ENCODE measurements at places on chromosomes 12 and 14.

DNA sequence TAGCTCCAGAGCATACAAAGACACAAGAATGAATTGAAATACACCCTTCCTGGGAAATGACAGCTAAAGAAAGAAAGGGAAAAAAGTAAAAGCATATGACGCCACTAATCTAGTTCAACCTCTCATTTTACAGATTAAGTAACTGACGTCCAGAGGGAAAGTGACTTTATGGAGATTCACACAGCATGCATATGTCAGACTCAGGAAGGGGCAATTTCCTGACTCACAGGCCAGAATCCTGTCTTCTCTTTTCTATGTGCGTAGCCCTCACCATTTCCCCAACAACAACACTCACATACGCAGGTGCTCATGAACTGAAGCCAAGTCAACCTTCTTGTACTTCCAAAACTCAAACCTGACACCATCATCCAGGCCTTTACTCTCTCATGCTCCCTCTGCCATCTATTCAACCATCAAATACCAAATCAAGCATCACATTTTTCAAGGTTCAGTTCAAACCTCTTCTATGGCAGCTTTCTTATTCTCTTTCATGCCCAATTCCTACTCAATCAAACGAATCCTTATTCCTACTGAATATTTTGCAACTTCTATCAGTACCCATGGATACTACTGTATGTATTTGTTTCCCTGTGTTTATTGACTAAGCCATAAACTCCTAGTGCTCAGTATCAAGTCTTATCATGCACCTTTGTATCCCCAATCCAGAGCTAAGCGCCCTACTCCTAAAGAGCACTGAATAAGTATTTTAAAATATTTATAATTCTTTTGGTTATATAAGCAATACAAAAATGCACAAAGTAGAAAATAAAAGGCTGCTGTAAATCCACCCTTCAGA lies 52.8 kb downstream of the STXBP6 start:
- DNase-seq = no peak

GRCh38 chr14:29102996-29103395 lies 336.4 kb downstream of the FOXG1 start:
- DNase-seq = no peak

GRCh38 chr14:87529081-87529480 lies 463.9 kb downstream of the GALC start:
- DNase-seq = no peak

DNA sequence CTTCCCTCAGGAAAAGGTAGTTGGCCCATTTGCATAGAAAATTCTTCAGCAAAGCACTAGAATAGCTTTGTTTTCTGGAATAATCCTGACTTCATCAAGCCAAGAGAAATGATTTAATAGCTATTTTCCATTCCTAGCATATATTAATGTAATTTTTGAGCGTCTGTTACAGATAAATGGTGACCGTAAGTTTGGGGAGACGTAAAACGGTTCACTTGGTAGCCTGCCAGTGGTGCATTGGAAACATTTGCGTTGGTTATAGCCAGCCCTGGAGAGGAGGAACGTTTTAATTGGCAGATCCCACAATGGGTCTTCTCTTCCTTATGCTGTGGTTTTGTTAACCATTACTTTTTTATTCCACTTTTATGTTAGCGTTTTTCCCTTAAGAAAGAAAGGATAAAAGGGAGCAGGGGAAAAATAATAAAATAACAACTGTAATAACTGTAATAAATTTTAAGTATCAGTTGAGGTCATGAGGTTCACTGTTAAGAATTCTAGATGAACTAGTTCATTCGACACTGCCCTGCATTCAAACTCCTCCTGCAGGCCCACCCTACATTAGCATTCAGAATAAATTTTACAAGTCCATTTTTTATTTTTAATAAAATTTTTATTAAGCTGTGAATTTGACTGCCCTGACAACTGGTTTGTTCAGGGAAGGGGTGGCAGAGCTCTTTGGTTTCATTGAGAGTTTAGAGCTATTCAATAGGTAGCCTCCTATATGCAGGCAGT lies 300.7 kb downstream of the ERC1 start:
- no peak for DNase-seq

DNA sequence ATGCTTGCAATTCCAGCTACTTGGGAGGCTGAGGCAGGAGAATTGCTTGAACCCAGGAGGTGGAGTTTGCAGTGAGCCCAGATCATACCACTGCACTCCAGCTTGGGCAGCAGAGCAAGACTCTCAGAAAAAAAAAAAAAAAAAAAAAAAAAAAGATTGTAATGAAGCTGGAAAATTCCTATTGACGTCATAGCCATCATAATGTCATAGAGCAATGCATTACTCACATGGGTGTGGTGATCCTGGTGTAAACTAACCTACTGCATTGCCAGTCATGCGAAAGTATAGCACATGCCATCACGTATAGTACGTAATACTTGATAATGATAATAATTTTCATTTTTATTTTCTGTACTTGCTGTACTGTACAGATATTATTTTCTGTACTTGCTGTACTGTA lies 42.7 kb upstream of the NID2 start:
- no peak for DNase-seq

DNA sequence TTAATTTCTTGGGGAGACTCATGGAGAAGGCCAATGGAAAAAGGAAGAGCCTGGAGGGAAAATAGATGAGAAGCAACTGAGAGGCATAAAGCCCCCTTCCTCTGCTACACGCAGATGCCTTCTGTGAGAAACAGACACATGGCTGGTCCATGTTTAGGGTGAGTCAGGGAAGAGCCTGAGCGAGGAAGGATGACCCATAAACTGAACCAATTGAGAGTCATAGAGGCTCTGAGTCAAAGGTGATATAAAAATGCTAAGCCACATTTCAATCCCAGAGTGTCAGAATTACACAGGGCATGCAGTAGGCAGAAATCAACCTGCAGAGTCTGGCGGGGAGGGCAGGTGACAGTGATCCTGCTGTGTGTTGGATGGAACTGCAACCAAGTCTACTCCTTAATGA lies 30.1 kb upstream of the NEDD1 start:
- DNase-seq = no peak

Data from KG1 (cell line).